Adrenal gland (tissue), 19 donors: ENCODE measurements at places on chromosomes 3 and 15.

DNA sequence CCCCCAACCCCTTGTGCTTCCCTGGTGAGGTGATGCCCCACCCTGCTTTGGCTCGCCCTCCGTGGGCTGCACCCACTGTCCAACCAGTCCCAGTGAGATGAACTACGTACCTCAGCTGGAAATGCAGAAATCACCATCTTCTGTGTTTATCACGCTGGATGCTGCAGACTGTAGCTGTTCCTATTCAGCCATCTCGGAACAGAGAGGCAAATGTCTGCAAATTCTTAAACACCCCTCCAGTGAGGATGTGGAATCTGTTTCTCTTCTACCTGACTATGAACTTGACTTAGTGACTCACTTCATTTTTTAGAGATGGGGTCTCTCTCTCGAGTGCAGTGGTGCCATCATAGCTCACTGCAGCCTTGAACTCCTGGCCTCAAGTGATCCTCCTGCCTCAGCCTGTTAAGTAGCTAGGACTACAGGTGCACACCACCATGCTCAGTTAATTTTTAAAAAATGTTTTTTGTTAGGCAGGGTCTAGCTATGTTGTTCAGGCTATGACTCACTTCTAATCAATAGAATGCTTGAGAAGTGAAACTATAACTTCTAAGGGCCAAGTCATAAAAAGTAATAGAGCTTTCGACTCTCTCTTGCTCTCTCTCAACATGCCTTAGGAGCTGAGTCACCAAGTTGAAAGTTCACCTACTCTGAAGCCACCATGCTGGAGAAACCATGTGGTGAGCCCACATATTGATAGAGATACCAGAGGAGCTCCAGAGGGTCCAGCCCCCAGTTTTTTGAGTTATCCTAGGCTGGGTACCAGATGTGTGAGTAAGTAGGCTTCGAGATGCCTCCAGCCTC lies 11.5 kb upstream of the PARP14 start:
- no peak overlapping the region for H3K27ac ChIP-seq
- no peak overlapping the region for H3K4me3 ChIP-seq
- no peaks in the 10 kb centered on the region for H3K36me3 ChIP-seq
- H3K4me1 ChIP-seq: no peaks in the 10 kb centered on the region
- H3K27me3 ChIP-seq: no peaks in the 10 kb centered on the region

DNA sequence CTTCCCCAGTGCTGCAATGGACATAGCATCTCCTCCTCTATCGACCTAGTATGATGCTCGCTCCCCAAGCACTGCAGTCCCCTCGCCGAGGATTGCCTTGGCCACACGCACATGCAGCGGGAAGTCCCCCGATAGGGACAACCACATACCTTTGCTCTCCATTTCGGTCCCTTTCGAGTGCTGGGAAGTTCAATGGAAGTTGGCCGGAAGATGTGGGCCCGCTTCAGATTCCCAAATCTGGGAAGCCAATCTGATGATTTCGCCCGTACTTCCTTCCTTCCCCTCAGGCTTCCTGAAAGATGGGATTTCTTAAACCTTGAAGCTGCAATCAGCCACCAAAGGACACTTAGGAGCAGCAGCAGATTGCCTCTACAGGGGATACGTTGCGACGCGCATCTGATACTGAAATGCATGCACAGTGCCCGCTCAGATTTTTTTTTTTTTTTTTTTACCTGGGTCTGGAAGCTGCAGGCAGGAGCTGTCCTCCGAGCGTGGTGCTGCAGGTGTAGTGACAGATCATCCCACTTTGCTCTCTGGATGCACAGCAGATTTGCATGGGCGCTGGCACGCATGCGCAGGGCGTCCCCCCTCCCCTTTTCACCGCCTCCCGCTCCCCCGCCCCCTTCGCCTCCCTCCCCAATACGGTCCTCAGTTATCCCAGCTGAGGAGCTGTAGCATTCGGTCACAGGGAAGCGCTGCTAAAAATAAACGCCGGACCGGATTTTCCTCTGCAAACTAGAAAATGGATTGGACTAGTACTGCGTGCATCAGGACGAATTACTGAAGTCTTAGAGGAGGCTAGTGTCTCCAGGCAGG lies at the start of gene FGF12:
TSS of gene FGF12 (minus strand) at position 510 of the 816 bp plus-strand sequence.
- DNase-seq: peak; percentile 17
- no peaks in the 10 kb centered on the region for H3K36me3 ChIP-seq
- peaks cover 7% of the 10 kb centered on the region for H3K27me3 ChIP-seq
- no peak within 1 kb of the TSS for H3K4me3 ChIP-seq

- no peak overlapping the region for H3K4me3 ChIP-seq
- no peak for DNase-seq
- no peaks in the 10 kb centered on the region for H3K4me1 ChIP-seq
- no peaks in the 10 kb centered on the region for H3K36me3 ChIP-seq
- H3K27ac ChIP-seq: no peak overlapping the region
Observed at GRCh38 chr3:130925628-130926027, 31.7 kb downstream of the ATP2C1 start.

DNA sequence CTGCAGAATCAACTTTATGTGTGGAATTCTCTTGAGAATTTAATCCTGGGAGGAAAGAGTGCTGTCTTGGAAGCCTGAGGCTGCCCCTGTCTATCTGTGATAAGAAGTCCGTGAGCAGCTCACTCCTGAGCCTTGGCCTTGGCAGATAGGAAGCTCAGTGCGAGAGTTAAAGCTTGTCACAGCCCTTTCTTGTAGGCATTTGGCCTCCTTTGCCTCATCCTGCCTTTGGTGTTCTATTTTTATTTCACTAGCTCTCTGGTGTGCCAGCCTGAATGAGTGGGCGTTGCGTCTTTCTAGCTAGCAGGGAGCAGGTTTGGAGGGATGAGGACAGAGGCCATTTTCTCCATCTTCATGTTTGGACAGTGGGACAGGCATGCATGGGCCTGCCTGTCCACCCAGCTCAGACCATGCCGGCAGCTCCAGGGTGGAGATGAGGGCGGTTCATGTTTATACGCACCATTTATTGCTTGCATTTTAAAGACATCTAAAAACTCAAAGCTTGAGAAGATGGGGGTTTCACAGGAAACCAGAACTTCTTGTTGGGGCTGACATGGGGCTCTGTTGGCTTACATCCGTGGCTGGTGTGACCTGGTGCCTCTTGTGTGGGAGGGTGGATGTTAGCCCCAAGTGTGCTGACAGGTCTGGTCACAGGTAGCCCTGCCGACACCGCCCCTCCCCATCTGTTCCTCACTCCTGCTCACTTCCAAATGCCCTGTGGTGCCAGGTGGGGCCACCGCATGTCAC lies 29.8 kb downstream of the IRAK2 start:
- no peak for DNase-seq
- no peaks in the 10 kb centered on the region for H3K36me3 ChIP-seq
- H3K4me1 ChIP-seq: peaks cover 72% of the 10 kb centered on the region
- no peak overlapping the region for H3K4me3 ChIP-seq
- H3K27me3 ChIP-seq: no peaks in the 10 kb centered on the region

GRCh38 chr3:51709675-51710074 lies 2.8 kb downstream of the GRM2 start:
- H3K27me3 ChIP-seq: no peaks in the 10 kb centered on the region
- peak; percentile 9 for DNase-seq
- H3K27ac ChIP-seq: no peak overlapping the region
- H3K4me1 ChIP-seq: peaks cover 5% of the 10 kb centered on the region
- H3K36me3 ChIP-seq: no peaks in the 10 kb centered on the region
- no peak overlapping the region for H3K4me3 ChIP-seq

- H3K36me3 ChIP-seq: no peaks in the 10 kb centered on the region
- H3K4me3 ChIP-seq: no peak overlapping the region
- peaks cover 15% of the 10 kb centered on the region for H3K4me1 ChIP-seq
- DNase-seq: no peak
- H3K27ac ChIP-seq: no peak overlapping the region
Observed at GRCh38 chr15:96409215-96410138, 79.0 kb downstream of the NR2F2 start.

DNA sequence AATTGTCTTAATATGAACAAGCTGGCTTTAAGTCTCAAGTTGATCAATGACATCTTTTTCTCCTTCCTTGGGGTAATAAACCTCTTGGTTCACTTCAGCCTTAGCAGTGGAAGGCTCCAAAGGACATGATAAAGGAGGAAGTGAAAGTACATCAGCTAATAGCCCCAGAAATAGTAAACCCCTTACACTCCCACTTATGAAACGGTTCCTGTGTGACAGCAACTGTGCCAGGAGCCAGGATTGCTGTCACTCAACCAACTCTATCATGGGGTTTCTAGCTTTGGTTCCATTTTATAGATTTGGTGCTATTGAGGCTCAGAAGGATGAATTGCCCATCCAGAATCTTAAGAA lies 216.7 kb downstream of the ABHD5 start:
- no peak overlapping the region for H3K27ac ChIP-seq
- no peak for DNase-seq
- no peaks in the 10 kb centered on the region for H3K27me3 ChIP-seq
- H3K4me1 ChIP-seq: no peaks in the 10 kb centered on the region
- H3K4me3 ChIP-seq: no peak overlapping the region

GRCh38 chr15:69502470-69503045 lies 49.9 kb downstream of the RPLP1 start:
- H3K27ac ChIP-seq: no peak overlapping the region
- no peak for DNase-seq
- no peaks in the 10 kb centered on the region for H3K36me3 ChIP-seq
- H3K4me3 ChIP-seq: no peak overlapping the region
- no peaks in the 10 kb centered on the region for H3K4me1 ChIP-seq

GRCh38 chr15:94671858-94672532 lies 440.6 kb downstream of the MCTP2 start:
- H3K4me1 ChIP-seq: no peaks in the 10 kb centered on the region
- H3K4me3 ChIP-seq: no peak overlapping the region
- no peak overlapping the region for H3K27ac ChIP-seq
- no peaks in the 10 kb centered on the region for H3K27me3 ChIP-seq
- H3K36me3 ChIP-seq: no peaks in the 10 kb centered on the region
- peak; percentile 9 for DNase-seq

DNA sequence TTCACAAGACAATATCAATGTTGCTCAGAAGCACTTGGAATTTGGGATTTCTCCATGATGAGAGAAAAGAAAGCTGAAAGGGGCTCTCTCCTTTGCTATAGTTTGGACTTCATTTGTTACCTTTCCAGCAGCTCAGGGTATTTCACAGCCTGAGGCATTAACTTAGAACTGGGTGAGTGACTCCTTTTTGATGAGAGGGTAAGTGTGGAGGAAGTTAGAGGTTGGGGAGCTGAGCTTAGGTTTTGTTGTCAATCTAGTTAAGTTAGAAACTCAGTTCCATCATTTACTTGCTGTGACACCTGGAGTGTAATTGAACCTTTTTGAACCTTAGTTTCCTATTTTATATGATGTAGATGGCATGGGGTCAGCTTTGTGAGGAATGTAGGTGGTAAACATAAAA lies 359.1 kb downstream of the PDCD6IP start:
- H3K4me3 ChIP-seq: no peak overlapping the region
- H3K27ac ChIP-seq: no peak overlapping the region
